Activated CD4-positive, alpha-beta memory T cell treated with anti-CD3 and anti-CD28 coated beads, Interleukin-2, amount 10 ng/mL, durations not matched to agents 7 days and 5 days (primary cell): ENCODE measurements at places on chromosomes 16 and 17. TPM values are rescaled to one million over a fixed set of nuclear protein-coding genes. Genes with fewer than 3 reads are reported as not detected.

DNA sequence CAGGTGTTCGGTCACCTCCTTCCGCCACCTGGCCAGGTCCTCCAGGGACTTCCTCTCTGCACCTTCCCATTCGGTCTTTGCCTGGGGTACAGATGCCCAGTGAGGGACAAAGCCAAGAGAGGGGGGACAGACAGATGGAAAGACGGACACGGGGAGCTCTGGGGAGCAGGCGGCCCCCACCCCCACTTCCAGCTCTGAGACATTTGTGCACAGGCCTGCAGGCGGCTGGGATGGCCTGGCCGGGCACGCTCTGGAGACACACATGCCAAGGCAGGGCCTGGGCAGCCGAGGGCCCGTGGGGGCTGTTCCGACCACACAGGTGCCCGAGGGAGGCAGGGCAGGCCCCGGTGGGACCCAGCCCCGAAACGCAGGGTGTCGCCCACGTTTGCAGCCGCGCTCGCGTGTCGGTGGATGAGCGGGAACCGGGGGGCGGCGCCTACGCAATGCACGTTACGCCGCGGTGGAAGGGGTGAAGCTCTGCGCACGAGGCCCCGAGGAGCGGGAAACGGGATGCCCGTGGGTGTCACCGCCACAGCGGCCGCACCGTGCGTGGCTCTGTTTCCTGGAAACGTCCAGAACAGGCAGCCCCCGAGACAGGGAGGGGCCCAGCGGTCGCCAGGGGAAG lies 6.0 kb downstream of the PERCC1 start:
- H3K4me3 ChIP-seq, result no peak overlapping the region
- DNase-seq, result no peak
- no peak overlapping the region for H3K27ac ChIP-seq
- no peaks in the 10 kb centered on the region for H3K4me1 ChIP-seq
- H3K36me3 ChIP-seq, result no peaks in the 10 kb centered on the region
- H3K27me3 ChIP-seq, result no peaks in the 10 kb centered on the region

HSPB9 gene
- not detected for total RNA-seq

- H3K4me3 ChIP-seq, result no peak overlapping the region
- H3K27ac ChIP-seq, result peak overlapping the region; percentile 98
- H3K4me1 ChIP-seq, result peaks cover 65% of the 10 kb centered on the region
- peaks cover 81% of the 10 kb centered on the region for H3K36me3 ChIP-seq
- no peak for DNase-seq
These were observed 19.8 kb downstream of the USP36 start for GRCh38 chr17:78820841-78821240.

DNA sequence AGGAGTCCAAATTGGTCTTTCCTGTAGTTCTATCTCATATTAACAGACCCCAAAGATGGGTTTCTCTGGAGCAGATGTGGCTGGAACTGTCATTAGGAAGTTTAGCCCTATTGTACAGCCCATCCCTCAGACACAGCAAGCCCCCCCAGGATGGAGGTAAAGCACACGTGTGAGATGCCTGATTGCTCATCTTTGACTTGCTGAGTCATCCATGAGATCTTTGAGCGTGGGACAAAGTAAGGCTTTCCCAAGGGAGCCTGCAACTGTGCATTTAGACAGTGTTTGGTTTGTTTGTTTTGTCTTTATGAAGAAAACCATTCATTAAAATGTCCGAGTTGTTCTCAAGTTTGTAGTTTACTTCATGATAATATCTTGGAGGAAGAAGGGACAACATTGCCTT lies 145.3 kb upstream of the CDH13 start:
- H3K36me3 ChIP-seq, result no peaks in the 10 kb centered on the region
- no peak for DNase-seq
- H3K4me3 ChIP-seq, result no peak overlapping the region
- H3K27ac ChIP-seq, result no peak overlapping the region
- H3K4me1 ChIP-seq, result no peaks in the 10 kb centered on the region

- H3K27me3 ChIP-seq, result peaks cover 6% of the 10 kb centered on the region
- no peaks in the 10 kb centered on the region for H3K36me3 ChIP-seq
- no peaks in the 10 kb centered on the region for H3K4me1 ChIP-seq
- no peak for DNase-seq
These were observed 75.8 kb downstream of the AXIN2 start for GRCh38 chr17:65485388-65486299.

DPEP1 gene
- not detected for total RNA-seq

ATP2A1 gene
- total RNA-seq, result 2.5 TPM

DNA sequence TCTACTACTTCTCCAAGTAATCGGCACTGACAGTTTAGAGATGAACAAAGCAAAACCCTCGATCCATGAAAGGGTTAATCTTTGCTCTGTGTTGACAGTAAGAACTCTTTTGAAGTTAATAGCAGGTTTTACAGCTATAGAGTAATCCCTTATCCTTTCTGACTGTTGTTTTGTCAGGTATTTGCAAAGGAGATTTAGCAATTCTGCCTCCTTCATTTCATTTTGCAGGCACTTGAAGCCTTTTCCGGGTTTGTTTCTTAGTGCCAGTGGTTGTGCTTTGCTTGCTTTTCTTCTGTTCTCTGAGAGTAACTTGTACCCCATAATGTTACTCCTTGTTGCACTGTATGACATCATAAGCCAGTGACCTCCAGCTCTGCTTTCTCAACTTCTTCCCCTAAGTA lies 64.5 kb downstream of the TANGO6 start:
- DNase-seq, result no peak
- no peak overlapping the region for H3K4me3 ChIP-seq
- peaks cover 7% of the 10 kb centered on the region for H3K36me3 ChIP-seq
- no peaks in the 10 kb centered on the region for H3K4me1 ChIP-seq
- no peak overlapping the region for H3K27ac ChIP-seq

DNA sequence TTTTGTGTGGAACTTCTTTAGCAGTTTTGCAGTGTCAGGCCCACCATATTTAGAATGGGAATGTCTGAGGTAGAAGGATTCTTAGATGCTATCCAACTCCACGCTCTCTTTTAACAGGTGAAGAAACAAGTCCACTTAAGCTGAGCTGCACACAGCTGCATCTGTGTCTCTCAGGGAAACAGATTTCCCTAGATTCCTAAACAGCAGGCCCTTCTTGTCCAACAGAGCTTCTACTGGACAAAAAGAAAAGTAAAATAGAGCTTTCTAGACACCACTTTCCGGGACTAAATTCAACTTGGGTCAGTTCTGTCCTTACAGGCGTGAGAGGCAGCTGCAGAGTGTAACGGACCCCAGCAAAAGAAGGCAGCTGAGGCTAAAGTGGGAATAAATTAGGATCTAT lies 51.7 kb downstream of the SNX11 start:
- no peaks in the 10 kb centered on the region for H3K27me3 ChIP-seq
- H3K4me3 ChIP-seq, result no peak overlapping the region
- H3K4me1 ChIP-seq, result peaks cover 5% of the 10 kb centered on the region
- DNase-seq, result no peak
- no peak overlapping the region for H3K27ac ChIP-seq
- H3K36me3 ChIP-seq, result peaks cover 44% of the 10 kb centered on the region

ATF7IP2 gene
- total RNA-seq, result 21.8 TPM

GRCh38 chr17:28881533-28882056 lies 15.9 kb downstream of the FLOT2 start:
- no peaks in the 10 kb centered on the region for H3K27me3 ChIP-seq
- no peak overlapping the region for H3K4me3 ChIP-seq
- no peak overlapping the region for H3K27ac ChIP-seq
- no peak for DNase-seq

DRC3 gene
- not detected for total RNA-seq

PSME3 gene
- total RNA-seq, result 104 TPM

GRCh38 chr16:10943064-10943353 lies 741 bp upstream of the DEXI start:
- H3K27ac ChIP-seq, result peak overlapping the region; percentile 11
- H3K36me3 ChIP-seq, result peaks cover 14% of the 10 kb centered on the region
- peaks cover 78% of the 10 kb centered on the region for H3K4me1 ChIP-seq
- DNase-seq, result no peak

GRCh38 chr16:11414815-11415775 lies 69.8 kb downstream of the RMI2 start:
- H3K4me1 ChIP-seq, result no peaks in the 10 kb centered on the region
- DNase-seq, result no peak
- no peaks in the 10 kb centered on the region for H3K27me3 ChIP-seq
- H3K4me3 ChIP-seq, result no peak overlapping the region
- H3K36me3 ChIP-seq, result no peaks in the 10 kb centered on the region
- no peak overlapping the region for H3K27ac ChIP-seq

PDE6G gene
- total RNA-seq, result 10.0 TPM

GRCh38 chr17:5282642-5283217 lies 646 bp downstream of the RABEP1 start:
- H3K4me1 ChIP-seq, result peaks cover 34% of the 10 kb centered on the region
- peaks cover 15% of the 10 kb centered on the region for H3K36me3 ChIP-seq
- H3K27me3 ChIP-seq, result no peaks in the 10 kb centered on the region

GRCh38 chr16:85067426-85067825 lies 39.8 kb downstream of the KIAA0513 start:
- H3K4me1 ChIP-seq, result no peaks in the 10 kb centered on the region
- H3K27ac ChIP-seq, result no peak overlapping the region
- DNase-seq, result no peak
- H3K27me3 ChIP-seq, result no peaks in the 10 kb centered on the region

- H3K4me1 ChIP-seq, result no peaks in the 10 kb centered on the region
- DNase-seq, result no peak
- H3K36me3 ChIP-seq, result no peaks in the 10 kb centered on the region
- H3K27ac ChIP-seq, result no peak overlapping the region
- no peak overlapping the region for H3K4me3 ChIP-seq
These were observed 128.8 kb downstream of the RAP1GAP2 start for GRCh38 chr17:2925011-2925410.

NPIPA3 gene
- total RNA-seq, result 7.6 TPM

DNA sequence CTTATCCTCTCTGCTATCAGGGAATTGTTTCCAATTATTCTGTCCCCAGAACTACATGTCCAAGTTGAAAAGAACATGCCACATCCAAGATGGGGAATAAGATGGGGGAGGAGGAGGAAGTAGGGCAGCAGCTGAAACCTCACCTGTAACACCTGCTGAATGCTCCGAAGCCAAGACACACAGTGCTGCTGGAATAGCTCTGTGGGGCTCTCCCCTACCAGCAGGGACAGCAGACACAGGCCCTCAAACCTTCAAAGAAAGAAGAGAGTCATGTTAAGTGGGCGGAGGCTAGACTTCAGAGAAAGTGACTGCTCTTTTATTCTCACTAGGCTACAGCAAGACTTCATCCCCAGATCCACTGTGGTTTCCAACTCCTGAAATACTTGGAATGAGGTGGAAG lies 13.2 kb downstream of the PELP1 start:
- H3K4me1 ChIP-seq, result peaks cover 18% of the 10 kb centered on the region
- no peaks in the 10 kb centered on the region for H3K27me3 ChIP-seq
- H3K27ac ChIP-seq, result no peak overlapping the region
- H3K4me3 ChIP-seq, result no peak overlapping the region

DNA sequence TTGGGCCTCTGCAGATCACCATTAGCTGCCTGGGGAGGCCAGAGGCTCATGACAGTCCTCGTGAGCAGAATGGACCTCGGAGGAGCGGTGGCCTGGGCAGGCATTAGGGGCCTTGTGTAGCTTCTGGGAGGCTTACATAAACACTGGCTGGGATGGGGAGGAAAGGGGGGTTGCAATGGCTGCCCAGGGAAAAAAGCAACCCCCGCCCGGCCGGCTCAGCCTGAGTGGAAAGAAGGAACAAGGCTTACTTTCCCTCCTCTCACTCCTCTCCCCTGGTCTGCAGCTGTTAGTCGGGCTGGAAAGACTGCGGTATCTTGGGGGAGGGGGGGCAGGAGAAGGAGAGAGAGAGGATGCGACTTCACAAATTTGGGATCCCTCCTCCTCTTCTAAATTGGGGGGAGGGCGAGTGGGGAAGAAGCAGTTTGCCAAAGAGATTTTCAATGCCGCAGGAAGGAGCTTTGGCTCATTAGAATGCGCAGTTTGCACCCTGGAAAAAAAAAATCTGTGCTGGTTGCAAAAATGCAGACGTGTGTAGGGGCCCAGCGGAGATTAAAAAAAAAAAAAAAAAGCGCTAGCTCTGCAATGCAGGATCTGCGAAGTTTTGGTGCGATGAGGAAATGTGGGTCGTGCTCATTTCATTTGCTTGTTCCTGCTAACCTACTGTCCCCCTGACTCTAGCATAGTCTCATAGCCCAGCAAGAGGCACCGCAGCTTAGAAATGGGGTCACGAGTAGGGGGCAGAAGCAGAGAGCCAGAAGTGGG lies 6.6 kb upstream of the NR1D1 start:
- DNase-seq, result no peak
- H3K27ac ChIP-seq, result peak overlapping the region; percentile 88
- H3K4me1 ChIP-seq, result peaks cover 89% of the 10 kb centered on the region
- no peaks in the 10 kb centered on the region for H3K27me3 ChIP-seq
- H3K36me3 ChIP-seq, result no peaks in the 10 kb centered on the region

DNA sequence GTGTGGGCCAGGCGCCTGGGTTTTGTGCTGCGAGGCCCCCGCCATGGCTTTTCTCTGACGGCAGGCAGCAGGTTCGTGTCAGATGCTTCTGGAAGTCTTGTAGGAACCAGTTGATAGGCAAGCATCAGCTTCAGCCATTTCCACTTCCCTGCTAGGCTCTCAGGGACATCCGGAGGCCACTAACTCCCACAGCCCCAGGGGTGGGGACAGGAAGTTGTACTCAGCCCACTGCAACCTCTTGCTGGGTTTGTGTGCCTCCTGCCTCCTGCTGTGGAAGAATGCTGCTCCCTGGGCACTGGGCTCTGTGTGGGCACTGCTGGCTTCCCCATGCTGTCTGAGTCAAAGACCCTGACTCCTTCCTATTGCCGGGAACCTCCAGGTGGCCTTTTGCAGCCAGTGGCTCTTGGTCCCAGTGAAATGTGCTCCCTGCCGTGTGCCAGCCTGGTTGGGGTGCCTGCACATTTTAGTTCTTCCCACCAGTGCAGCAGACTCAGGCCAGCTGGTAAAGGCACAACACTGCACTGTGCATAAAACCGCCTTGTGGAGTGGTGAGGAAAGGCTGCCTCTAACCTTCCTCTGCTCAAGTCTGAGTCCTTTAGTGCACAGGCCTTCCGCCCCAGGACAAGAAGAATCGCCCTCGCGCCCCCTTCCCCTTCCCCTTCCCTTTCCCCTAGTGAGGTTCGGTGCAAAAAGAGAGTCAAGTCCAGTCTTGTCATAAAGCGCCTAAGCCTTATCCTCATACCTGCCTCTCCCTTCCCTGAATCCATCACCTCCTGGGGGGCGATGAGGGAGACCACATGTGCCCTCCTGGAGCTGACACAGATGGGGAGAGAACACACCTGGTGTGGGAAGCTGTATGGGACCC lies 16.6 kb downstream of the LDHD start:
- peak overlapping the region; percentile 84 for H3K27ac ChIP-seq
- H3K27me3 ChIP-seq, result no peaks in the 10 kb centered on the region
- H3K4me1 ChIP-seq, result peaks cover 61% of the 10 kb centered on the region
- peaks cover 17% of the 10 kb centered on the region for H3K36me3 ChIP-seq
- H3K4me3 ChIP-seq, result peak overlapping the region; percentile 30
- DNase-seq, result peak; percentile 66
